ENCODE measurements at places on chromosomes 4 and X. TPM values are rescaled to one million over a fixed set of nuclear protein-coding genes. Genes with fewer than 3 reads are reported as not detected.

DNA sequence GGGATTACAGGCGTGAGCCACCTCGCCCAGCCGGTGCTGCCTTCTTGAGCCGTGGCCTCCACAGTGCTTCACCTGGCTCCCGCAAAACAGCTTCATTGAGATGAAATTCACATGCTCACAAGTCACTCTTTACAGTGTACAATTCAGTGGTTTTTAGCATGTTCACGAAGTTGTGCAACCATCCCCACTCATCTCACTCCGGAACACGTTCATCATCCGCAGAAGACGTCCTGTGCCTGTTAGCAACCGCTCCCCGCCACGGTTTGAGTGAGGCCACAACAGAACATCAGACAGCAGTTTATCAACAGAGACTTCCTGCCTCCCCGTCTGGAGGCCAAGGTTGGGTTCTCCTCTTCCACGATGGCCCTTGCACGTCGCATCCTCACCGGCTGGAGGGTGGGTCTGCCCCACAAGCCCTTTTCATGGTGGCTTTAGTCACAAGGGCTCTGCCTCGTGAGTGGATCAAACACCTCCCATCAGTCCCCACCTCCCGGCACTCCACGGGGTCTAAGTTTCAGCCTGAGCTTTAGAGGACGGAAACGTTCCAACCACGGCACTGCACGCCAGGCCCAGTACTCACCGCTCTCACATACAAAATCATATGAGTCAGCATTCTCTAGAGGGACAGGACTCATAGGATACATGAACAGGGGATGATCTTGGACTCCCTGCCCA is 29.6 kb upstream of the SPON2 start:
- H3K36me3 ChIP-seq, result peaks cover 23% of the 10 kb centered on the region

The ZNF157 gene
- 0.32 TPM for total RNA-seq

DNA sequence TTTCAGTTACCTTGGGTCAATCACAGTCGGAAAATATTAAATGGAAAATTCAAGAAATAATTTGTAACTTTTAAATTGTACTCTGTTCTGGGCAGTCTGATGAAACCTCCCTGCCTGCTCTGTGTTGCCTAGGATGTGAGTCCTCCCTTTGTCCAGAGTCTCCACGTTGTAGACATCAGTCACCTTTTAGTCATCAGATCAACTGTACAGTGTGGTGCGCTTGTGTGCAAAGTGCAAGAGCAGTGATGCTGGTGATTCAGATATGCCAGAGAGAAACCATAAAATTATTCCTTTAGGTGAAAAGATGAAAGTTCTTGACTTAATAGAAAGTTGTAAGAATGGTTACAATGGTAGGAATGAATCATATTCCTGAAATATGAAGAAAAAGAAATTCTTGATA is 1.4 kb downstream of the SPATA4 start:
- DNase-seq, result no peak
- H3K4me3 ChIP-seq, result no peak overlapping the region
- no peak overlapping the region for H3K27ac ChIP-seq
- peaks cover 4% of the 10 kb centered on the region for H3K36me3 ChIP-seq
- H3K4me1 ChIP-seq, result peaks cover 9% of the 10 kb centered on the region

DNA sequence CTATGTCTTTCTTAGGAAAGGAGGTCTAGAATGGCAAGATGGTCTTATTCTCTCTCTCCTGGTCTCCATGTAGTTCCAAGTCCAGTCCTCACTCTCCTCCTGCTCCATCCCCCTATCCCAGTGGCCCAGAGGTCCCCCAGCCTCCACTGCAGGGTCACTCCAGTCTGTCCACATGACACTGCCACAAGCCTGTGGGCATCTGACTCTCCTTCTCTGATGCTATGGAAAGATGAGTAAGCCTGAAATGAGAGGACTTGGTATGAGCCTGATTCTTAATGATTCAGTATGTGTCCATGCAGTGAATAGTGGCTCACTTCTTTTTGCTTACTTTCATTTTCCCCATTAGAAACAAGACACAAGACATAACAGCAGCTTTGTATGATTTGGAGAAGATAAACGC is 516.8 kb upstream of the ADGRL3 start:
- no peak overlapping the region for H3K4me3 ChIP-seq
- H3K36me3 ChIP-seq, result no peaks in the 10 kb centered on the region
- no peak for DNase-seq
- no peak overlapping the region for H3K27ac ChIP-seq
- no peaks in the 10 kb centered on the region for H3K27me3 ChIP-seq

DNA sequence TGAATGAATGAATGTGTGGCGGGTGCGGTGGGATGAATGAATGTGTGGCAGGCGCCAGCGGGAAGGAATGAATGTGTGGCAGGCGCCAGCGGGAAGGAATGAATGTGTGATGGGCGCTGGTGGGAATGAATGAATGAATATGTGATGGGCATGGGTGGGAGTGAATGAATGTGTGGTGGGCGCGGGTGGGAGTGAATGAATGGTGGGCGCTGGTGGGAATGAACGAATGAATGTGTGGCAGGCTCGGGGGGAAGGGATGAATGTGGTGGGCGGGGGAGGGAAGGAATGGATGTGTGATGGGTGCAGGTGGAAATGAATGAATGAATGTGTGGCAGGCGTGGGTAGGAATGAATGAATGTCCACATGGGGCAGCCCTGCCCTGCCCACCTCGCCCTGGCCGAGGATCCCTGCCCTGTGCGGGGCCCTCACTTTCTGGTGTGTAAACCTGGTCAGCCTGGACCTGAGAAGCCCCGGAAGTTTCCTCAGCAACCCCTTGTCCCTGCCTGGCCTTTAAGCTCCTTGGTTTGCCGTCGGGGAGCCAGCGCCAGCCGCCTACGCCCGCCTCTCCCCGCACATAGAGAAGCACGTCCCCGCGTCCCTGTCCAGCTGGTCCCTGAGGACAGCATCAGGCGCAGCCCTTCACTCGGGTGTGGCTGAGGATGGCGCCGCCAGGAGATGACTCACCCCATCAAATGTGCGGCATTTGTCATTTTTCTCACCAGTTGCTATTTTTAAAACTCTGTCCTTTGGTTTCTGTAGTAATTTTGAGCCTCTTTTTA is 112.8 kb upstream of the LRPAP1 start:
- H3K36me3 ChIP-seq, result no peaks in the 10 kb centered on the region
- DNase-seq, result no peak
- no peaks in the 10 kb centered on the region for H3K27me3 ChIP-seq
- no peak overlapping the region for H3K27ac ChIP-seq
- no peaks in the 10 kb centered on the region for H3K4me1 ChIP-seq
- no peak overlapping the region for H3K4me3 ChIP-seq

The SYP gene
- total RNA-seq, result 2.6 TPM

GRCh38 chr4:164606478-164606877 is 147.5 kb upstream of the SMIM31 start:
- H3K27ac ChIP-seq, result no peak overlapping the region
- no peak for DNase-seq
- no peaks in the 10 kb centered on the region for H3K36me3 ChIP-seq
- no peaks in the 10 kb centered on the region for H3K27me3 ChIP-seq

DNA sequence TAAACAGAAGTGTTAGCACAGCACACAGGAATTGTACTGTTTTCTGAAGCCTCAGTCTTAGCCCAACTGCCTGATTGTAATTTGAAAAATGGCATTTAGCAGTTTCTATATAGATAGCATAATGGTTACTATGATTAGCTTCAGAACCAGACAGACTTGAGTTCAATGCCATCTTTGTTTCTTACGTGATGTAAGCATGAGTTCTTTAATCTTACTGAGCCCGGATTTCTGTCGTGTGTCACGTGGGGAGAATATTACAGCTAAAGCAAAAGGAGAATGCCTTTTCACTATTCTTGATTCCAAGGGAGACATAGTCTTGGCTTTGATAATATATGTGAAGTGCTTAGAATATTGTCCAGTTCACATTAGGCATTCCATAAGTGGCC is 407.3 kb downstream of the STIM2 start:
- no peak for DNase-seq
- no peak overlapping the region for H3K27ac ChIP-seq
- H3K4me3 ChIP-seq, result no peak overlapping the region
- no peaks in the 10 kb centered on the region for H3K27me3 ChIP-seq
- H3K36me3 ChIP-seq, result no peaks in the 10 kb centered on the region
- H3K4me1 ChIP-seq, result no peaks in the 10 kb centered on the region

DNA sequence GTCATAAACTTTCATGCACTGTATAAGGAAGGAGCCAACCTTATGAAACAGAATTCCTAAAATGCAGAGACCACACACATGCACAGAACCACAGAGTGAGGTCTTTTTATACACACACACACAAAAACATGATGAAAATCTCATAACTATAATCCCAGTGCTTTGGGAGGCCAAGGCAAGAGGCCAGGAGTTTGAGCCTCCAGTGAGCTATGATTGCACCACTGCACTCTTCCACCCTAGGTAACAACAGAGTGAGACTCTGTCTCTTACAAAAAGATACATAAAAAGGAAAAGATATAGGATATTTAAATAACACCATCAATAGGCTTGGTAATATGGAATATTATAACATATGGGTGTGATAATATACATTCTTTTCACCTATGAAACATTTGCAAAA is 10.6 kb downstream of the FGA start:
- H3K36me3 ChIP-seq, result no peaks in the 10 kb centered on the region
- H3K4me3 ChIP-seq, result no peak overlapping the region

DNA sequence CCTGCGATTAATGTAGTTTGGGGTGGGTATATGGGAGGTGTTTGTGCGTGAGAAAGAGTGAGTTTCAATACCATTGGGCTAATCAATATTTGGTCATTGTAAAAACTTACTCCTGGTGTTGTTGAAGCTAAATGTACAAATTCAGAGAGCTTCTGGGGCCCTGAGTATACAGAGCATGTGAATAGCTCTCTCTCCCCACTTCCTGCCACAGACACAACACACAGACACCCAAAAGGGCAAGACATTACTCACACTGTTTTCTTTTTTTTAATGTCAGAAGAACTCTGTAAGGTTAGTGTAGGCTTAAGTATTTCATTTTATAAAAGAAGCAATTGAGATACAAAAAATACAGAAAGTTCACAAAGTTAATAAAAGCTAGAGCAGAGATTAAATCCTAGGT is 151.3 kb upstream of the KCNIP4 start:
- H3K27me3 ChIP-seq, result no peaks in the 10 kb centered on the region
- no peak overlapping the region for H3K4me3 ChIP-seq
- peak overlapping the region; percentile 32 for H3K27ac ChIP-seq
- no peaks in the 10 kb centered on the region for H3K36me3 ChIP-seq

GRCh38 chr4:24559889-24560288 is 24.5 kb downstream of the DHX15 start:
- peaks cover 50% of the 10 kb centered on the region for H3K4me1 ChIP-seq
- no peak for DNase-seq
- H3K27me3 ChIP-seq, result no peaks in the 10 kb centered on the region
- H3K4me3 ChIP-seq, result no peak overlapping the region

DNA sequence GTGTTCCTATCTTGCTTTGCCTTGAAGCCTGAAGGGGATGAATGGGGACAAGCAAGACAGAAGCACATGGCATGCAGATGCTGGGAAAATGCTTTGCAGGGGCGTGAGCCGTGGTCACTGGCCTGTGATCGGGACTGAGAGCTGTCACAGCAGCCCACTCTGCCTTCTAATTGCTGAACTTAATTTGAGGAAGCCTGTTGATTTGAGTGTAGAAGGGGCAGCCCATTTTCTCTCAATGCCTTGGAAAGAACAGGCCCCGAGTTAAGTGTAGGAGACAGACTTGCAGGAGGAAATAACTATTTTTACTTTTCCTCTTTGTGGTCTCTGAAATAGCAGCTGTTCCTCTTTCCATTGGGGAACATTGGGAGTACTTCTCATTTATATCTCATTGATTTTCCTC is 26.1 kb upstream of the TBC1D1 start:
- no peak for DNase-seq
- no peaks in the 10 kb centered on the region for H3K27me3 ChIP-seq
- H3K4me3 ChIP-seq, result no peak overlapping the region
- H3K36me3 ChIP-seq, result peaks cover 58% of the 10 kb centered on the region
- no peak overlapping the region for H3K27ac ChIP-seq

- DNase-seq, result no peak
- H3K27me3 ChIP-seq, result no peaks in the 10 kb centered on the region
- H3K27ac ChIP-seq, result no peak overlapping the region
These were observed 293.5 kb downstream of the ZNF674 start for GRCh38 chrX:46251755-46252154.

The P2RY4 gene
- total RNA-seq, result 0.45 TPM

DNA sequence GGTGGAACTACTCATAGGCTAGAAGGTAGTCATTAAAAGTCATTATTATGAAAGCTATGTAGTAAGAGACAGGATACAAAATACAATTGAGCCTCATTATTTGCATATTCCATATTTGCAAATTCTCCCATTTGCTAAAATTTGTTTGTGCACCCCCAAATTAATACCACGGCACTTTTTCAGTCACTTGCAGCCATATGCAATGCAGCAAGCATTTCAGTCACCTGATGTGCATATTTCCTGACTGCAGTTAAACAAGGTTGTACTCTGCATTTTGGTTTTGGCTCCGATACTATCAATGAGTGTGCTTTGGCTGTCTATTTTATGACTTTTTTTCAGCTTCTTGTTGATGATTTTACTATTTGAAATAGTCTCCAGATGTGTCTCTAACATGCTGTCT is 62.9 kb downstream of the ZNF330 start:
- no peak overlapping the region for H3K4me3 ChIP-seq
- no peaks in the 10 kb centered on the region for H3K4me1 ChIP-seq
- DNase-seq, result no peak

The EXOC1L gene
- not detected for total RNA-seq

GRCh38 chrX:151765026-151765425 is 30.5 kb downstream of the CNGA2 start:
- no peaks in the 10 kb centered on the region for H3K27me3 ChIP-seq
- DNase-seq, result no peak
- no peak overlapping the region for H3K4me3 ChIP-seq
- no peak overlapping the region for H3K27ac ChIP-seq
- H3K4me1 ChIP-seq, result no peaks in the 10 kb centered on the region

DNA sequence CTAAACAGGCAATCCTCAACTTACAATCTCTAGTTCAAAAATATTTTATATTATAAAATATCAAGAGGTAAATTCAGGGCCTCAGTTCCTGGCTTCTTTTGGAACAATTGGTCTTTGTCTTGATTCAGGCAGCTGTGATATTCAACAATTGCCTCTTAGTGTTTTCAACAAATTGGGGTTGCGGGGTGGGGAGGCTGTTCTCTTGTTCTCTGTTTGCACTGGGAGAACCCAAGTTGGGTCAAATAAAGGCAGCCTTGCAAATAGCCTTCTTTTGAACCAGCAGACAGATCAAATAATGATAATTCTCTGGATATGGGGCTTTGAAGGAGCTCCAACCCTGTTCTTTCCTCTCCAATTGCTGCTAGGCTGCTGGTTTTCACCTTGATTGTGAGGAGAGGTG is 142.5 kb downstream of the COL4A5 start:
- no peaks in the 10 kb centered on the region for H3K4me1 ChIP-seq
- H3K27me3 ChIP-seq, result no peaks in the 10 kb centered on the region

Data from activated CD8-positive, alpha-beta T cell treated with anti-CD3 and anti-CD28 coated beads, Interleukin-2, amount 10 ng/mL, durations not matched to agents 7 days and 5 days (primary cell).